ENCODE measurements at places on chromosomes 6 and 20. TPM values are rescaled to one million over a fixed set of nuclear protein-coding genes. Genes with fewer than 3 reads are reported as not detected.

The TMC2 gene
- total RNA-seq, result not detected

GRCh38 chr6:166381381-166381732, 1.4 kb downstream of the MPC1 start:
- DNase-seq, result no peak

GRCh38 chr6:40054602-40055001, 120.3 kb upstream of the MOCS1 start:
- no peak for DNase-seq

The HCRTR2 gene
- not detected for total RNA-seq

DNA sequence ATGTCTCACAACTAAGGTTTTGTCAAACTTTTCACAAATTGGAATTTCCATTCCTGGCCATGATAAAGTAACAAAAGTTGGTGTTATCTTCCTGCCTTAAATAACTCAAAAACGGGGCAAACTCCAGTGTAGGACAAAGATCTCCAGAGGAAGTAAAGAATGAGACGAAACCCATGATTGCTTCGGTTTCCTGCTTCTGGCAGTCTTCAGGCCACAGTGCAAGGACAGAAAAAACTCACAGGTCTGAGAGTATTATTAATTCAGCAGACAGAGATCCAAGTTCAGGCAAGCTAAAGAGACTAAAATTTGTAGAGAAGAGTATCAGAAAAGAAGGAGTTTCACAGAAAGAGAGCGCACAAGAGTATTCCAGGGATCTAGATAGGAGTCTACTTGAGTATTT, 64.8 kb upstream of the RCAN2 start:
- DNase-seq, result no peak

DNA sequence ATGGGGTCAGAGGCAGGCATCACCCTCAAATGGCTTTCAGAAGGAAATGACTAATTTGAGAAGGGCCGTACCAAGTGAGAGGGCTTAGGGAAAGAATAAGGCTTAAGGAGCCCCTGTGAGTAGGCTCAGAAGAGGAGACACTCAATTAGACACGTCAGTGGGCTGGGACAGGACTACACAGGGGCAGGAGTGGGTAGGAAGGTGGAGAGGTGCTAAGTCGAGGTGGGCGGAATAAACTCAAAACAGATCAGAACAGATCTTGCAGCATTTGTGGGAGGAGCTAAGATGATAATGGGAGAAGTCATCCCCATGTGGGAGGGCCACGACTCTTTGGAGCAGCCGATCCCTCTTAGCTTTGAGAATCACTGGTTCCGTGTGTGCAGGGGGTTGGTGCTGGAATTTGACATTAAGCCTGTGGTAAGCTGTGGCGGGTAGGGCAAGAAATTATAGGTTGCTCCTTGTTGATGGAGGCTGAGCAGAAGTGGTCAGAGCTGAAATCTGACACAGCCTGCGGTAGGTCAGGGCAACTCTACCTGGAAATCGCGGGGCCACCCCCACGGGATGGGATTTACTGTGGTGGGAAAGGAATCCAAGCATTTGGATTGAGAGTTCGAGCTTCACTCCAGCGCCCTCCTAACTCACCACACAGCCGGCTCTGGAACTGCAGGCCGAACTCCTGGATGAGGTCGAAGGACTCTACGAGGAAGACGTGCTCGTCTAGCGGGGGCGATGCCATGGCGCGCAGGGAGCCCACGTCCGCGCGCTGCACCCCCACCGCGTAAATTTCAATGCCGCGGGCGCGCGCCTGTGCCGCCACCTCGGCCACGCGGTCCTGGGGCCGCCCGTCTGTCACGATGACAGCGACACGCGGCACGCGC, 2.8 kb upstream of the RBPJL start:
- DNase-seq, result no peak

- no peak for DNase-seq
Measured at GRCh38 chr20:8587251-8587650, 455.2 kb downstream of the PLCB1 start.

DNA sequence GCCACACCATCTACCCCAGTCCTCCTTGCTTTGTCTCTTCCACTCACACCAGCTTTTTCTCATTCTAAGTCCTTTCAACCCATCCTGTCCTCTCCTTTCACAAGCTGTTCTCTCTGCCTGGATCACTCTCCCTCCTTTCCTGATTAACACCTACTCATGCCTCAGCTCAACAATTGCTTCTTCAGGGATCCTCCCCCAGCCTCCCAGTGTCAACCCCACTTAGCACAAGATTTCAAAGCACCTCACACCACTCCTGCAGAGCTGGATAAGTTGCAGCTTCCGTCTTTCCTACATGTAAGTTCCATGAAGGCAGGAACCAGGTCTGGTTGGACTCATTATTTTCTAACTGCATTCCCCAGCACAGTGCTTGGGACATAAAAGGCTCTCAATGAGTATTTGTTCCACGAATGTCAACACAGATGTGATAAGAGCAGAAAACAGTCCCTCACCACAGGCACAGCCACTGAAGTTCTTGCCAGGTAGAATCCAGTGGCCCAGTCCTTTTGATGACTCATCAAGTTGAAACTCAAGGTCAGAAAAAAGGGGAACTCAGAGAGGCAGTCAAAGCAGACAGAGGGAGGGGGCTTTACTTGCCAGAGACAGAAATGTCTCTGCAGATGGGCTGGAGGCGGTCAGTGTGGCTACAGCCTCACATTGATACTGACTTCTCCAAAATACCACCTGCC, 193.4 kb upstream of the PRDM1 start:
- DNase-seq, result no peak

DNA sequence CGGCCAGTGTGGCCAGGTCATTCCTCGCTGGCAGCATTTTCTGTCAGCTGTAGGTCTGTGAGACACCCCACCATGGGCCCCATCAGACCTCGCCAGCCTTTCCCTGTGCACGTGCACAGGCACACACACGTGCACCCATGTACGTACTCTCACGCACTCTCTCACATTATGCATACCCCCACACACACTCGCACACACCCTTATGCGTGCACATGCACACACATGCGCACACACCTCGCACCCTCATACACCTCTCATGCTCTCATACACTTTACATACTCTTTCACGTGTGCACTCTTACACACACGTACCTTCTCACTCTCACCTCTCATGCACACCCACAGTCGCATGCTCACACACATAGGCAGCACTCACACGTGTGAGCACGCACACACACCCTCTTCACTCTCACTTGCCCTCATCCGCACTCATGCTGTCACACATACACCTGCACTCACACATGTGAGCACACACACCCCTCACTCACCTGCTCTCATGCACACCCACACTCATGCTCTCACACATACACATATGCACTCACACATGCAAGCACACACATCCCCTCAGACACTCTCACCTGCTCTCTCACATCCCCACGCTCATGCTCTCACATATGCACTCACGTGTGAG, 46.7 kb downstream of the SNX9 start:
- no peak for DNase-seq

DNA sequence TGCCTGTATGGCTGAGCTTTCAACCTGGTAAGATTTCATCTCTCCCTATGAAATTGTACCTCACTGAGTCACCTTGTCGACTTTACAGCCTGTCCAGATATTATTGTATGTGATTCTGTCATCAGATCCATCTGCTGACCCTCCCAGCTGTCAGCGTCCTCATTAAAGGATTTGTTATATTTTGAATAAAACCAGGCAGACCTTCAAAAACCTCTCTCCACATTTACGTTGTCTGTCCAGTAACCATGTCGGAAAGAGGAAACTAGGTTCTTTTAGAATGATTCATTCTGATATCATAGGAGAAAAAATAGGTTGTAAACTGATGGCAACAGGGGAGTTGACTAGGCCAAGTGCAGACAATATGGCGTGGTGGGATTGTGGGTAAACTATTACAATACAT, 38.5 kb downstream of the TSPYL4 start:
- DNase-seq, result no peak

GRCh38 chr6:130412556-130413290, 46.9 kb downstream of the TMEM200A start:
- no peak for DNase-seq

- DNase-seq, result no peak
Measured at GRCh38 chr6:158377860-158378259, 65.6 kb downstream of the TULP4 start.

The EYA2 gene
- 0.32 TPM for total RNA-seq

- no peak for DNase-seq
Measured at GRCh38 chr6:51029561-51029960, 210.9 kb downstream of the TFAP2B start.

DNA sequence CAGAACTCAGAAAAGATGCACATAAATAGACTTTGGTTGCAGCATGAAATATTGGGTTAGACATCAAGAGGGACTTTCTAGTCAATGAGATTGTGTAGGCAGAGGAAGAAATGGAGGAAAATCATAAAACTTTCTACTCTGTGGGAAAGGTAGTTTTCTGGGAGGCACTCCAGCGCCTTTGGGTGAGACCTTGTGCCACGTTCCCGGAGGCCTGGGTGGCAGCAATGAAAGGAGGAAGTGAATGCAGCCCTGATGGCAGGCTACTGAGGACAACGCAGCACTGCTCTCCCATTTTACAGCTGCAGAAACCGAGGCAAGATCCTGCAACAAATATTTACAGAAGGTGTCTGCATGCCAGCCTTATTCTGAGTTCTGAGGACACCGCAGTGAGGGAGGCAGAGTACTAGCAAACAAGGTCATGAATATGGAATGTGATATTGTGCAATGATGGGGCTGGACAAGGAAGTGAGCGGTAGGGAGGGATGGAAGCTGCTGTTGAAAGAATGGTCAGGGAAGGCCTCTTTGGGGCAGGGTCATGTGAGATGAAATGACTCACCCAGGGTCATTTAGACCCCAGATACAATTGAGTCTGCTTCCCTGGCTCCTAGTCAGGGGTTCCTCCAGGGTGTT, 159.1 kb downstream of the TFAP2C start:
- peak; percentile 46 for DNase-seq
